Stimulated activated CD8-positive, alpha-beta memory T cell treated with anti-CD3 and anti-CD28 coated beads, Interleukin-15, amount 100 ng/mL, for 24 hours (primary cell): ENCODE measurements at places on chromosomes 11 and 22.

DNA sequence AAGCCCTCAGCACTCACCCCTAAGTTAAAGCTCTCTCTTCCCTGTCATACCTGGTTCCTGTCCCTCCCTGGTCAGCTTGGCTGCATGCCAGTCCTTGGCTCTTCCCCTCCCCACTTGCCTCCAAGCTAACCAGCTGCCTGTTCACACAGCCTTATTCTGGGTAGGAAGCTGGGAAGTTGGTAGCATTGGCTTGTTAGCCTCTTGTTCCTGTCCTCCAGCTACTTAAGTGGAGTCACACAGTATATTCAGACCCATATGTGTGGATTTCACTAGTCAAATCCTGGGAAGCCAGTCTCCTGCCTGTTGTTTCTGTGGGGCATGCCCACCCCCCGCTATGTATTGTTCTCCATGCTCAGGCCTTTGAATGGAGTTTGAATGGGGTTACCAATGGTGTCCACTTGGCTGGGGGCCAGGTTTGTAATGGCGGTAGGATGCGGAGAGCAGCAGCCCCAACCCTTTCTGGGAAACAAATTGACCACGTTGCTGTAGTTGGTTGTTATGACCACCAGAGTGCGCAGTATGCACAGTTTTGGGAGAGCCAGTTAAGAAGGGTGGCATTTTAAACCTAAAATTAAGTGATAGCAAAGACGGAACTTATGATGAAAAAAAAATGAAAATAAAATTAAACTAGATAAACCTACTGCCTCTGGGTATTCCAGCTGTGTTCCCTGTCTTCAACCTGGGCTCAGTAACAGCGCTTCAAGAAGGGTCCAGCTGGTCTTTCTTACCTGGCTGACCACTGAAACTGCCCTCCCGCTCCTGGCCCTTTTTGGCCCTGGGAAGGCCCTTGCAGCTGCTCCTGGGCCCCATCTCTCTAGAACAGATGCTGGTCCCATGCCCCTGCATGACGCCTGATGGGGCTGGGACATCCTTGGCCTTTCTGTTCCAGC is 10.7 kb upstream of the RPS3 start:
- no peak for DNase-seq

DNA sequence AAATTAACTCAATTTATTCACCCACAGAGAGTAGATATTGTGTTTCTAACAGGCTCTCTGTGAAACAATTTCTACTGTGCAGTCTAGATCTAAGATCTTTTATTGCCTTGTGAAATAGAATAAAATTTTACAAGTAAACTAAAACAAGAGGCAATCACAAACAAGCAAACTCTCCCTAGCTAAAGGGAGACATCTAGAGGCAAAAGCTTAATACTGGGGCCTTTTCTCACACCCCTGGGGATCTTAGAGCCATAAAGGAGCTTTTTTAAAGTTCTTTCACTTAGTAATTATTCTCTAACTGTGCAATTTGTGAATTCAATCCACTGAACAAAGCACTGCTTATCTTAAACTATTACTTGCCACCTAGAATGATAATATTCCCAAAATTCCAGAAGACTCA is 19.7 kb downstream of the ALG9 start:
- DNase-seq = no peak

- DNase-seq = no peak
These were observed 118.5 kb upstream of the TIMP3 start for GRCh38 chr22:32682990-32683389.

DNA sequence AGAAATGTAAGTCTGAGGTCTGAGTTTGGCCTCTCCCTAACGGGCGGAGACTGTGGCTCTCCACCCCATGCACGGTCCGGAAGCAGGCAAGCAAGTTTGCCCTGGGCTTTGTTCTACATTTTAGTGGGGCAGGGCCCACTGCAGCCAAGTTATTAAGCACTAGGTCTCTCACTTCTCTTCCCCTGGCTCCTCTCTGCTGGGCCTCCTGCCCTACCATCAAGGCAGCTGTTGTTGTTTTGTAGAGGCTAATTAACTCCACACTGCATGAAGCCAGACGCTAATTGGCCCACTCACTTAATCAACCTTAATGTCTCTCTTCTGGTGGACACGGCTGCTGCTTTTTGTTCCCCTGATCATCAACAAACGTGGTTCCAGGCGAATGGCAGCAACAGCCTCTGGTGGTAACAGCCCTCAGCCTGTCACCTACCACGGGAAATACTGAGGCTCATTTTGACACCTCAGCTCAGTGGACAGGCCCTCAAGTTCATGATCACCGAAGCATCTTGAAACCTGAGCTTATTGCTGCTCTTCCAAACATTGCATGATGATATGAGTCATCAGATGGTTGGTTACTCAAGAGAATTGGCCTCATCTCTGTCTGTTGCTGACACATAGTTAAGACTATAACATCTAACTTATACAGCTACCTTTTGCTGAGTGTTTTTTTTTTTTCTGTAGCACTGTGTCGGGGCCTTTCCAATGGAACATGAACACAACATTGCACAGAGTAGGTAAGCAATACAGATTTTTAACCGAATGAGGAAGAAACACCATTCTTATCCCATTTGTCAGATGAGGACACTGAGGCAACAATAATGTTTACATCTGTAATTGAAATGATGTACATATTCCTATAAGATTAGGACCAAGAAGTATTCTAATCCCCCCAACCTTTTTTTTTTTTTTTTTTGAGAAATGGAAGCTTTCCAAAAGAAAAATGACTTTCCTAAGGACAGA is 20.8 kb upstream of the LMO2 start:
- no peak for DNase-seq

DNA sequence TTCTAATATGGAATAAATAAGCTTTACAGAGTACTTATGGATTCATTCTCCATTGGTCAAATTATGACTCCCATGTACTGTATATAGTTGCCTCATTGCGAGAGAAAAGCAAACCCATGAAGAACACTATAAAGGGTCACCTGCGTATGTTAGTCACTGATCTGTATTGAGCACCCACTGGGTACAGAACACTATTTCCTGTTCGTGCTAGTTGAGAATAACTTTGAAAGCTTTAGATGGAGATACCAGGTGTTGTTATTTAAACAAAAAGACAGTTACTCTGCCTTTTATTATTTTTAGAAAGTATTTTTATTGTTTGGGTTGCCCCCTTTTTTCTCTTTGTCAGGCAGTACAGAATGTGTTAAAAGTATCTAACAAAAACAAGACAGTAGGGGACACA is 79.9 kb downstream of the DEUP1 start:
- no peak for DNase-seq

GRCh38 chr22:32864041-32864440 is 62.5 kb downstream of the TIMP3 start:
- DNase-seq = no peak

DNA sequence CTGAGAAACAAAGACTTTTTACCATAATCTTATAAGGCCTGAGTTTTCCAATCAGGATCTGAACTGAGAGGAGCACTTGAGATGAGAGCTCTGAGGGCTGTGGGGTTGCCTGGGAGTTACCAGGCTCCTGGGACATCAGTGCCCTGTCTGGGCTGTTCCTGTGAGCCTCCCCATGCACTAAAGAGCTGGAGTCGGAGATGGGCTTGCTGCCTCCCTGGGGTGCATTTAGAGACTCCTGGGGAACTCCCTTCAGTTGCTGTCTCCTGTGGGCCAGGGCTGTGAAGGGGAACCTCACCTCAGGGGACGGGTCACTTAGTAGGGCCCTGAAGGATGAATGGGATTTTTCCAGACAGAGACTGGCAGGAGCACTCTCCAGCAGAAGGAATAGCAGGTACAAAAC is 33.3 kb downstream of the KCNC1 start:
- no peak for DNase-seq

DNA sequence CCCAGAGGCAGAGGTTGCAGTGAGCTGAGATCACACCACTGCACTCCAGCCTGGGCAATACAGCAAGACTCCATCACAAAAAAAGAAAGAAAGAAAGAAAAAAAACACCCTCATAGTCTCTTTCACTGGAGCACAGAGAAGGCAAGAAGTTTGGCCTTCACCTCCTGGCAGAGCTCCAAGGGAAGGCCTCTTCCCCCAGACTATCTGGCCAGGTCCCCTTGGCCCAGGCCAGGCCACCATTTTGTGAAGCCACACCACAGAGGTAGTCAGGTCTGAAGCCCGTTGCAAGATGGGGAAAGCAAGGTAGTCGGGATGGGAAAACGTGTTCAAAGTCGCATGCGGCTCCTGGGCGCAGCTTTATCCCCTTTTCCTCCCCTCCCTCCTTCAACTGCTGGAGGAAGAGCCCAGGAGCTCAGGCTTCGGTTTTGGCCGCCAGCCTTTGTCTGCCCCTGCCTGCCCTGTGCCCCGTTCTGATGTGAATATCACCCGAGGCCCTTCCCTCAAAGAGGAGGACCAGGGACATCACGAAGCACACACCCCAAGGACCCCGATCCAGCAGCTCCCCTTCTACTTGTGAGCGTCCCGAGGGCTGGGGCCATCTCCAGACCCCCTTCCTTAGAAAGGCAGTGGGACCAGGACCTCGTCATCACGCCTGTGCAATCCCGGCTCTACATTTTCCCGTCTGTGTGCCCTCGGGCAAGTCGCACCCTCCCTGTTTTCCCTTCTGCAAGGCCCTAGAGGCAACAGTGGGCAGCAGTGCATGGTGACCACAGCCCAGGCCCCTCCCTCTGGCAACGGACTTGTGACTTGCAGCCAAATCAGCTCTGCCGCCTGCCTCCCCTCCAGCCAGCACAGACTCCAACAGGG is 17.7 kb downstream of the CABP7 start:
- no peak for DNase-seq

DNA sequence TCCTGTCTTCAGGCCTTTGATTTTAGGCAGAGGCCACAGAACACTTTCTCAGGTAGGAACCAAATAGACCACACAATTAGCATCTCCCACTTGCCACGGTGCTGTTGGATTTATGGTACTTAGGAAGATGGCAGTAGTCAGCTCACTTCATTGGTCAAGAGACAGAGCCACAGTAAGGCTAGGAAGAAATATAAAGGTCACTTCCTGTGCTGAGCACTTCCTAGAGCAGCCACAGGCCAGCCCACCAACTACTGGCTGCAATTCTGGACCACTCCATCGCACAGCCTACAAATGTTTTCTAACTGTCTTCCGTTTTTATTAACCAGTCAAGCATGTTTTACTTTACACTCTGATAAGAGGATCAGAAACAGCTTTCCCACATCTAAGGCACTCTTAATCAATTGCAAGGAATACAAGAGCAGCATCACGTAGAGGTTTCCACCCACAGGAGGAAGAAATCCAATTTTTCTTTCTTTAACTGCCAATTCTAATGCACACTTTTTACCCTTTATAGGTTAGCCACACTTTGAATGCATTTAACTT is 54.7 kb downstream of the ABTB2 start:
- no peak for DNase-seq

- no peak for DNase-seq
These were observed 528.4 kb downstream of the METTL15 start for GRCh38 chr11:28636566-28636965.

GRCh38 chr22:49523374-49524008 is 304.2 kb downstream of the BRD1 start:
- no peak for DNase-seq

DNA sequence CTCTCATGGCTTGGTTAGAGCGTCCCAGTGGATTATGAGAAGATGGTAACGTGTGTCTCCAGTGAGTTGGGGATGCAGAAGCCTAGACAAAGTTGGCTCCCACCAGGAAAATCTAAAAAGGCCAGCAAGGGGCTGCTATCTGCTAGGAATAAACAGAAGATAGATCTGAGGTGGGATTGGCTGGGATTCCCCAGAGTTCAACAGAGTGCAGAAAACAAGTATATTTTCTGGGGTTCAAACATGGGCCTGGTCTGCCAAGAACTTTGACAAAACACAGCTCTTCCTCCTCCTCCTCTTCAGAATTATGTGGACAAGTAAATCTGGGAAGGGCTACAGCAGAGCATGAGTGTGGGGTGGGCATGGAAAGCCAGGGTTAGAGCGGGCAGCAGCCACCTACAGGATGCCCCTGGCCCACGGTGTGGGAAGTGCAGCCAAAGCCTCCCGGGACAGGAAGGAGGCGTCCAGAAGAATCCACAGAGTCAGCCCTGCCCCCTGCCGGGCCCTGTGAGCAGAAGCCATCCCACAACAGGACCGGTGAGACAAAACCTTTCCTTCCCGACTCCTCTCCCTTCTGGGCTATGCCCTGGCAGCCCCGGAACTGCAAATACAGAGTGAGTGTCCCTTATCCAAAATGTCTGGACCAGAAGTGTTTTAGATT is 67.1 kb downstream of the CD82 start:
- no peak for DNase-seq

DNA sequence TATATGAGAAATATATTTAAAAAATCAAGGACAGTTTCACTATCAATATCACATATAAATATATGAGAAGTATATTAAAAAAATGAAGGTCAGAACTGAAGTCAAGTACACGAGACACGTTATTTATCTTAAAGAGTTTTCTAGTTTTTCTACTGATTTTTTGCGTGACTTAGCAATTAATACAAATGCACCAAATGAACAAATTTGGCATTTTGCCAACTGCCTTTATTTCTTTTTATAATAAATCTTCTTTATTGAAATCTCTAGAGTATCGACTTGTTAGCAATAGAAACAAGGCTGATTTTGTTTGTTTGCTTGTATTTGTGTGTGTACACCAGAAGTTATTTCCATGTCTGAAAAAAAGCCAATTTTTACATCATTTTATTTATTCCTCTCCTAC is 1684.7 kb upstream of the RAG2 start:
- no peak for DNase-seq

DNA sequence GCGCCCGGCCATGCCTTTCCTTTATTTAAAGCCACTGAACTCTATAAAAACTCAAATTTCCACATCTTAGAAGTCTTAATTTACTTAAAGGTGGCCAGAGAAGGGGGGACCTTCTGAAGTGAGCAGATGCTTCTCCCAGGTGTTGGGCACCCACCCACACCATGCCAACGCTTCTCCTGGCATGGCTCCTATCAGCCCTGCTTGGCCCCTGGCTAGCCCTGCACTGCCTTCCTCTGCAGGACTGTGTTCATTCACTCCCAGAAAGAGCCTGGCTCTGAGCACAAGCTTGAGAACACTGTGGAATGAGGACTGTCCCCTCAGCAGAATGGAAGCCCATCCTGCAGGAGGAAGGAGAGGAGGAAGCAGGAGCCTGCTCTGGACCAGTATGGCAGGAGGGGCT is 34.6 kb upstream of the ARFGAP3 start:
- DNase-seq = no peak

DNA sequence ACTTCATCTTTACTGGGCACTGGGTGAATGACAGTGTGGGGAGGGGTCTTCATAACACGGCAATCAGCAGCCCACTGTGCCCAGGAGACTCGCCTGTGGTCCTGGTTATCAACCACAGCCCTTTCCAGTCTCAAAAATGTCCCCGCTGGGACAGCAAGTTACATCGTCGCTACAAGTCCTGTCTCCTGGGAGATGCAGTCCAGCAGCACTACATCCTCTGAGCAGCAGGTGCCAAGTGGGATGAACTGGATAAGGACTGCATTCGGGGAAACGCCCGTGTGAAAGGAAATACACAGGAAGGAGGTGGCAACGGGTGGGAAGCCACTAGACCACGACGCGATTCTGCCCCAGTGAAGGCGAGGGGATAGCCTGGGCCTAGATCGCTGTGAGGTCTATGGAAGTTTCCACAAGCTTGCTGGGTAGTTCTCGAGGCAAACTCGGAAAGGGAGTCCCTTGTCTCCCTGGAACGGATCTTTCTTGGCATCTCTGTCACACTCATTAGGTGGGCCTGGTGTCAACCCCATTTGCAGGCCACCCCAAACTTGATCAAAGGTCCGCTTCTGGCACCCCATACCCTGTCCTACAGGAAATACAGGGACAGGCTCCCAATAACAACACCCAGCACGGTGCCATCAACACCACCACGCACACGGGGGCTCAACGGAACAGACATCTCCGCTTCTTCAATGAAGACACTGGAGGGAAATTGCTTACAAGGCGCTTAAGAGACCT is 4.4 kb downstream of the ASCL2 start:
- DNase-seq = no peak

- no peak for DNase-seq
These were observed 12.7 kb downstream of the TMEM41B start for GRCh38 chr11:9301720-9302119.
